Immature natural killer cell (primary cell): ENCODE measurements at places on chromosomes 4 and X. TPM values are rescaled to one million over a fixed set of nuclear protein-coding genes. Genes with fewer than 3 reads are reported as not detected.

The PDE5A gene
- 1.1 TPM for polyA plus RNA-seq

DNA sequence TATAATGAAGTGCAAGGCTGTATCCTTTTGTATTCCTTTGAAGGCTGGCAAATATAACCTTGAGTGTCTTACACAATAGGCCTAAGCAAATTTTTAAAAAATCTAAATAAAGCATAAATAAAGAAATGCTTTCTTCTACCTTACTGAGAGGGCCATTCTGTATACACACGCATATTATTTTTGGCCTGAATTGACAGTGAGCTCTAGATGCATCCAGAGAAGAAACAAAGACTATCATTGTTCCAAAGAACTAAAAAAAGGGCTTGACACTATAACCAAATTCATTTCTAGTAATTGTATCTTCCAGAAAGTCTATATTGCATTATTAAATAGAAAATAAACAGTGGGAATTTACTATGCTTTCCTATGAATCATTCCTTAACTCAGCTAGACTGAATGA lies 100.2 kb downstream of the MAGEB17 start:
- no peak for DNase-seq
- H3K4me3 ChIP-seq = no peak overlapping the region
- H3K4me1 ChIP-seq = no peaks in the 10 kb centered on the region
- H3K27me3 ChIP-seq = no peaks in the 10 kb centered on the region

DNA sequence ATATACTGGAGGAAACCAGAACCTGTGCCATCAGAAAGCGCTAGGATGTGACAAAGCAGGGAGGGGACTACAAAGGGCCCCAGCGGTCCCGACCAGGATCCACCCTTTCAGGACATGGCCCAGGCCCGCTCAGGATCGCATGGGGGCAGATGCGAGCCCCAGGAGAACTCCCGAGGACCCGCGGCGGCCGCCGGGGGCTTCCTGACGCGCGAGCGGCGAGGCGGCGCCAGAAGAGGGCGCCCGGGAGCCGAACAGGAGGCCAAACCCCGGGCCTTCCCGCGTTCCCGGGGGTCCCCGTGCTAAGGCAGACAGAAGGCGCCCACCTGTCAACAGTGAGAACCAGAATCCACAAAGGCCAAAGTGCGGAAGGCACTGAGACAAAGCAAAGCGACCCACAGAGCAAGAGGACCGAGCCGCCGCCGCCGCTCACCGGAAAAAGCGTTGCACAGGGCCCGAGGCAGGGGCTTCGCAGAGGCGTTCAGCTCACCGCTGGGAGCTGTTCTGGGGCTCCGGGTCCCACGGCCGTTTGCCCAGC lies 7.3 kb upstream of the OPN1LW start:
- peaks cover 27% of the 10 kb centered on the region for H3K4me1 ChIP-seq
- peaks cover 3% of the 10 kb centered on the region for H3K27me3 ChIP-seq
- H3K4me3 ChIP-seq = peak overlapping the region; percentile 72
- peak overlapping the region; percentile 92 for H3K27ac ChIP-seq
- DNase-seq = peak; percentile 83

DNA sequence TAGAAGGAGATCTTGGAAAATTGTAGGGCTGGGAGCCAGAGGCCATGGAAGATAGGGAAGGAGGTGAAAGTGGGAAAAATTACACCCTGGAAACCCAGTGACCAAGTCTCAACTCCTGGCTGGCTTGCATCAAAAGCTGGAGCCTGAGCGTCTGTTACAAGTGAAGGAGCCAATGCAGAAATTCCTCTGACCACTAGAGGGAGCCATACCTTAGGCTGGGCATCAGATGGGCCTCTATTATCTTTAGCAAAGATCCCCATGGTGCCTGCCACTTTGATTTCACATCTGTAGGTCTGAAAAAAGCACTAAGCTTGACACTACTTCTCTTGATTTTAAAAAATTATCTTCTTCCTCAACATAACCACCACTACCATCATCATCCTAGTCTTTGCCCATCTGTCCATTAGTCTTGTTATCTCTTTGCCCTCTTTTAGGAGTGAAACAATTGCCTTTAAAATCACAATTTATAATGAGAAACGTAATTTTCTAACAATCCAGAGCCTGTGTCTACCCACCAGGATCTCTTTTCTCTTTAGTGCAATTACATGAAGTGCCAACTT lies 62.9 kb downstream of the ANAPC4 start:
- no peaks in the 10 kb centered on the region for H3K4me1 ChIP-seq
- no peak overlapping the region for H3K4me3 ChIP-seq
- peak; percentile 17 for DNase-seq
- H3K27ac ChIP-seq = no peak overlapping the region
- no peaks in the 10 kb centered on the region for H3K27me3 ChIP-seq

The SLC25A4 gene
- polyA plus RNA-seq = 18.9 TPM

DNA sequence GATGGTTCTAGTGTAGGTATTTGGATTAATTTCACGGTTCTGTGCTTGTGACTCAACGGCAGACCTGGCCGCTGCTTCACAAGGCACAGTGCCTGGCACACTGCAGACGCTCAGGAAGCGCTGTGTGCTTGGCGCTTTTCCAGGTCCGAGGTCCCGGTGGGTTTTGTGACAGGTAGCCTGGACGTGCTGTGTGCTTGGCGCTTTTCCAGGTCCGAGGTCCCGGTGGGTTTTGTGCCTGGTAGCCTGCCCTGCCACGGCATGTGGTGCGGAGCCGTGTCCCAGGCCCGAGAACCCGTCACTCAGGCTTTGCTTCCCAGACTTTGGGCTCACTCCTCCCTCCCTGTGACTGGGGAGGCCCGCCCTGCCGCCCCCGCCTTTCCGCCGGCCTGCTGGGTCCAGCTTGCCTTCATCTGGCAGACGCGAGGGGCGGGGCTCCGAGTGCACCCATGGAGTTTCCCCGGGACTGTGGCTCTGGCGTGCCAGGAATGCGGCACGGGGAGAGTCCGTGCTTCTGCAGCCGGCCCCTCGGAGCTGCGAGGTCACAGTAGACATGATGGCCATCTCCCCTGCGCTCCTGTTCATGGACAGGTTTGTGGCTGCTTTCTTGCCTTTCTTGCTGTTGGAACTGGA lies 44.2 kb downstream of the TBC1D14 start:
- H3K36me3 ChIP-seq = no peaks in the 10 kb centered on the region
- peaks cover 25% of the 10 kb centered on the region for H3K4me1 ChIP-seq
- no peak overlapping the region for H3K27ac ChIP-seq
- DNase-seq = no peak
- H3K27me3 ChIP-seq = peaks cover 1% of the 10 kb centered on the region

DNA sequence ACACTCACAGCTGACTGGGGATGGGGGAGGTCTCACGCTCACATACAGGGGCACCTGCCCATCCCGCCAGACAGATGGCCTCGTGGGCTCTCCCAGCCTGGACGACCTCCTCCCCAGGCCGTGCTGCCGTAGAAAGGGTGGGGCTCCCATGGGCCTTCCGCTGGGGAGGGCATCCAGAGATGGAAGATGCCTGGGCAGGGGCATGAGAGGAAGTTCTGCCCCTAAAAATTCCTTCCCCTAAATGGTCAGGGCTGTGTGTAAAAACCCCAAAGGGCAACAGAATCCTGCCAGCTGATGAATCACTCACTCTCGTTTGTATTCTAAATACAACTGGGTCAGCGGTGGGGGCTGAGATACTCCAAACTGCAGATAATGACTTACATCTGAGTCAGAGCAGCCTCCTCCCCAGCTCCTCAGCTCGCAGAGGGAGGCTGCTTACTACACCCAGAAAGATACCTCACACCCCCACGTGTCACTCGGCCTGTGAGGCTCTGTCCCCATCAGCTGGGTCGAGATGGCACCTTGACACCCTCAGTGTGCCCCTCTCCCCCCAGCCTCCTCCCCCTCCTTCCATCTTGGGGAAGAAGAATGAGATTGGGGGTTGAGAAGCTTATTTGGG lies 10.1 kb downstream of the WDR1 start:
- peak; percentile 53 for DNase-seq
- H3K27ac ChIP-seq = peak overlapping the region; percentile 84
- peaks cover 2% of the 10 kb centered on the region for H3K27me3 ChIP-seq
- H3K4me3 ChIP-seq = peak overlapping the region; percentile 45
- peaks cover 100% of the 10 kb centered on the region for H3K4me1 ChIP-seq

DNA sequence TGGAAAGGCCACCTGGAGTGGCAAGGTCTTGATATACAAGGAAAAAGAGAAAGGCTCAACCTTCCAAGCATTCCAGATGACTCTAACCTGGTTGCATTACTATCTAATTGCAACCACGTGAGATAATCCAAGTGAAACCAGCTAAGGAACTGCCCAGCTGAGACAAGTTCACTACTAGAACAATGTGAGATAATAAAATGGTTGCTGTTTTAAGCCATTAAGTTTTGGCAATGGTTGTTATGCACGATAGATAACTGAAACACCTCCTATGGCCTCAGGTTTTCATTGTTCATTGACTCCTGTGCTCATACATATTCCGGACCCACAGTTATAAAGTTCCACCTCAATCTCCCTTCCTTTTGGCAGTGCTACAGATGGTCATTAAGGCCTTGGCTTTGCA lies 9.2 kb upstream of the CXorf66 start:
- H3K4me3 ChIP-seq = no peak overlapping the region
- no peak for DNase-seq
- H3K27ac ChIP-seq = no peak overlapping the region
- H3K4me1 ChIP-seq = no peaks in the 10 kb centered on the region
- H3K27me3 ChIP-seq = peaks cover 5% of the 10 kb centered on the region
- no peaks in the 10 kb centered on the region for H3K36me3 ChIP-seq

DNA sequence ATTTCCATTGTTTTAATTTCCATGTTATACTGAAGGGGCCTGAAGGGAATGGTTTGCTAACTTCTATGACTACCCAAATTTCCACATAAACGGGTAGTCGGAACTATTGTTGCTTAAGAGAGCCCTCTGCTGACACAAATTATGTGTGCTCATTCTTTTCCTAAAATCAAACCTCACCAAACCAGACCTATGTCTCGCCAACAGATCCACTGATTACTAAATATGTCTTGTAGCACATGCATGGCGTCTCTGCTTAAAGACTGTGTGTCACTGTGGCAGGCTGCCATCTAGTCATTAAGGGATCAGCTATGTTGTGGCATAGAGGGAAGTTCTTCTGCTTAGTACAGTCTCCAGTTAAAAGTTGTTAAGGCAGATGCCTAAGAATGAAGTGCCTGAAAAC lies 25.1 kb downstream of the PIR start:
- DNase-seq = no peak
- peaks cover 2% of the 10 kb centered on the region for H3K27me3 ChIP-seq
- H3K4me3 ChIP-seq = no peak overlapping the region
- no peak overlapping the region for H3K27ac ChIP-seq
- H3K4me1 ChIP-seq = no peaks in the 10 kb centered on the region

- no peaks in the 10 kb centered on the region for H3K36me3 ChIP-seq
- H3K4me1 ChIP-seq = no peaks in the 10 kb centered on the region
- peaks cover 10% of the 10 kb centered on the region for H3K27me3 ChIP-seq
- H3K27ac ChIP-seq = no peak overlapping the region
- no peak overlapping the region for H3K4me3 ChIP-seq
Measured at GRCh38 chrX:41064018-41064417, 21.2 kb upstream of the USP9X start.

DNA sequence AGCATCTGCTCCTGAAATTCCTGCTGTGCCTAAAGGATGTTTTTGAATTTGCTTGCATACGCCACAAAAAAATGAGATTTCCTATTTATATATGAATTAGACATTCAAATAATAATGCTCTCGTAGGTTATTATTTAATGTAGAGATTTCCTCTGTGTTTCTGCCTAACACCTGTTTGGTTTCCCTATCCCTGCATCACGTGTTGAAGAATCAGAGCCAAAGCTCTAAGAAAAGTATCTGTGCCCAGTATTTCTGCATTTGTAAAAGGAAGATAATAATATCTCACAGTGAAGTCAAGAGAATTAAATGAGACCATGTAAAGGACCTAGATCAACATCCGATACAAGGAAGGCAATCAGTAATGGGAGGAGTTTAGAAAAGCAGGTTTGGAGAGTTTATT lies 179.5 kb downstream of the HNRNPD start:
- H3K27ac ChIP-seq = no peak overlapping the region
- H3K4me3 ChIP-seq = no peak overlapping the region
- peaks cover 1% of the 10 kb centered on the region for H3K27me3 ChIP-seq
- DNase-seq = no peak

GRCh38 chr4:151851354-151851753 lies 90.5 kb upstream of the GATB start:
- no peak overlapping the region for H3K27ac ChIP-seq
- H3K36me3 ChIP-seq = no peaks in the 10 kb centered on the region
- no peak overlapping the region for H3K4me3 ChIP-seq
- H3K4me1 ChIP-seq = no peaks in the 10 kb centered on the region

The ARAP2 gene
- polyA plus RNA-seq = 34.7 TPM

DNA sequence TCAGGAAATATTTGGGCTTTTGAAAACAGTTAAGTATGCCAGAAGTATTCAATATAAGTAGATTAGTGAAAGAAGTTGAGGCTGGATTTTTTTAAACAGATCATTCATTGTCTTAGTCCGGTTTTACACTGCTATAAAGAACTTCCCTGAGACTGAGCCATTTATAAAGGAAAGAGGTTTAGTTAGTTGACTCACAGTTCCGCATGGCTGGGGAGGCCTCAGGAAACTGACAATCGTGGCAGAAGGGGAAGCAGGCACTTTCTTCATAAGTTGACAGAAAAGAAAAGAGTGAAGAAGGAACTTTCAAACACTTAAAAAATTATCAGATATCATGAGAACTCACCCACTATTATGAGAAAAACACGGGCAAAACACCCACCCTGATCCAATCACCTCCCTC lies 31.1 kb upstream of the CYLC1 start:
- no peaks in the 10 kb centered on the region for H3K4me1 ChIP-seq
- no peak overlapping the region for H3K4me3 ChIP-seq
- no peaks in the 10 kb centered on the region for H3K36me3 ChIP-seq
- H3K27me3 ChIP-seq = no peaks in the 10 kb centered on the region

GRCh38 chrX:40832723-40833122 lies 97.4 kb upstream of the MED14 start:
- no peak for DNase-seq
- no peaks in the 10 kb centered on the region for H3K36me3 ChIP-seq
- no peaks in the 10 kb centered on the region for H3K27me3 ChIP-seq
- no peak overlapping the region for H3K4me3 ChIP-seq
- no peaks in the 10 kb centered on the region for H3K4me1 ChIP-seq
- no peak overlapping the region for H3K27ac ChIP-seq

The RASL11B gene
- polyA plus RNA-seq = not detected

The FRMPD4 gene
- not detected for polyA plus RNA-seq

DNA sequence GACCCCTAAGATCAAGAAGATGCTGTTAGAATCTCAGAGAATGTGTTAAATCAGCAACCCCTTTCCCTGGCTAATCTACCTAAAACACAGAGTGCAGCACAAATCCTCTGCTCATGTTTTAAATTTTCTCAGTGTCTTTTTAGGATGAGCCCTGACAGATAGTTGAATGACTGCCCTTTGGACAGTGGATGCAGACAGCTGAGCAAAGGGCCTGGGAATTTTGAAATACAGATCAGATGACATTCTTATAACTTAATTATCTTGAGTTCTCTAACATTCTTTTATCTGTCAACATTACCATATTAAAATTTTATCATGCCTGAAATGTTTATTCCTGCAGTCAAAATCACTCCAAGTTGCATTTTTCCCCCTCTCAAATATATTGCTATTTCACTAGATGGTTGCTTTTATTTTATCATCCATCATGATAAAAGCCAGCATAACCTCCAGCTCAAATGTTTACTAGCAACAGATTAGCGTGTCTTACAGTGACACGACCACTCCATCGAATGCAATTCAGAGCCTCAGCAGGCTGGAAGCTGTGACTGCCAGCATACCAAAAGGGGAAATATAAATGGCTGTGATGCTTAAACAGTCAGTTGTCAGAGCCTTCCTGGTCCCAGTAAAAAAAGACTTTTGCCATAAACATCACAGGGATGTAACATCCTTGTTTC lies 22.8 kb upstream of the ARHGAP24 start:
- no peak for DNase-seq
- H3K4me1 ChIP-seq = no peaks in the 10 kb centered on the region
- H3K4me3 ChIP-seq = no peak overlapping the region

The NAA11 gene
- polyA plus RNA-seq = not detected
